ENCODE measurements at places on chromosomes 3 and 15.

GRCh38 chr3:22939349-22939748 lies 263.8 kb upstream of the UBE2E2 start:
- no peak for DNase-seq

DNA sequence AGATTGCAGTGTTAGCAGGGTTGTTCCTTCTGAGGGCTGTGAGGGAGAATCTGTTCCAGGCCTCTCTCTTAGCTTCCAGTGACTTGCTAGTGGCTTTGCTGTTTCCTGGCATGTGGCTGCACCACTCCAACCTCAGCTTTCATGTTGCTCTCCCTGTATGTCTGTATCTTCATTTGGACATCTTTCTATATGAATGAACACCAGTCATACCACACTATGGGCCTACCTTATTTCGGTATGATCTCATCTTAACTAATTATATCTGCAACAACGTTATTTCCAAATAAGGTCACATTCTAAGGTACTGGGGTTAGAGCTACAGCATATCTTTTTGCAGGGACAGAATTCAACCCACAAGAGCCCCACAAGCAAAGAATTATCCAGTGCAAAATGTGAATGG lies 356.7 kb upstream of the UMPS start:
- no peak for DNase-seq

GRCh38 chr3:61417352-61417751 lies 144.0 kb upstream of the PTPRG start:
- DNase-seq: no peak

- DNase-seq: no peak
Observed at GRCh38 chr3:186869253-186870100, 27.0 kb downstream of the ADIPOQ start.

- DNase-seq: peak; percentile 69
Observed at GRCh38 chr15:90814191-90814821, 54.1 kb upstream of the FURIN start.

GRCh38 chr15:68572309-68572708 lies 6.5 kb upstream of the CORO2B start:
- DNase-seq: no peak

- DNase-seq: no peak
Observed at GRCh38 chr3:177249203-177249602, 51.9 kb upstream of the TBL1XR1 start.

GRCh38 chr3:194804796-194805195 lies 119.1 kb downstream of the FAM43A start:
- DNase-seq: no peak

DNA sequence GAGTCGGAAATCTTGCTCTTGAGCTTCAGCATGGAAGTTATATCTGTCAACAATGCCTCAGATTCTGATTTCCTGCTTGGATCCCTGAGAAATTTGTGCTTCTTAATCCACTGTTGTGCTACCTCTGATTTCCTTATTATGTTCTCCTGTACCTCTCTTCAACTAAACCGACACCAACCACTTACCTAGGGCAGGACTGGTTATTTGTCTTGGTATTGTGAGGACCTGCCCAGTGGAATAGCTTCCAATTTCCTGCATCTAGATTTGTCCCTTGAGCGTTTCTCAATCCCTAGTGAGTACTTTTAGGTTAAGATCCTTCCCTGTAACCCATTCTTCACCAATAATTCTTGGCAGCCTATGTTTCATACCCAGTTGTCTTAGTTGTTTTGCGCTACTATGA lies 720.5 kb upstream of the ZNF385D start:
- DNase-seq: no peak

- peak; percentile 94 for DNase-seq
Observed at GRCh38 chr15:68930268-68931022, at the start of gene SPESP1. Gene SPESP1, plus strand, starts transcription at chr15:68930525. Its CDS starts 129 bp downstream, at chr15:68930654.

DNA sequence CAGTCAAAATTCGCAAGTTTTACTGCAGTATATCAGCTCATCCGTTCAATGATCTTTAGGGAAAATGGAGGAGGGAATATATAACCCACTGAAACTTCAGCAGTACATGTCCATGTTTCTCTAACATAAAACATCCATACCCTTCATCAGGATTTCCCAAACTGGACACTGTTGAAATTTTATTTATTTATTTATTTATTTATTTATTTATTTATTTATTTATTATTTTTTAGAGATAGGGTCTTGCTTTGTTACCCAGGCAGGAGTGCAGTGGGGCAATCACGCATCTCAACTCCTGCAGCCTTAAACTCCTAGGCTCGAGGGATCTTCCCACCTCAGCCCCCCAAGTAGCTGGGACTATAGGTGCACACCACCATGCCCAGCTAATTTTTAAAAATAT lies 14.8 kb upstream of the HLTF start:
- DNase-seq: no peak

DNA sequence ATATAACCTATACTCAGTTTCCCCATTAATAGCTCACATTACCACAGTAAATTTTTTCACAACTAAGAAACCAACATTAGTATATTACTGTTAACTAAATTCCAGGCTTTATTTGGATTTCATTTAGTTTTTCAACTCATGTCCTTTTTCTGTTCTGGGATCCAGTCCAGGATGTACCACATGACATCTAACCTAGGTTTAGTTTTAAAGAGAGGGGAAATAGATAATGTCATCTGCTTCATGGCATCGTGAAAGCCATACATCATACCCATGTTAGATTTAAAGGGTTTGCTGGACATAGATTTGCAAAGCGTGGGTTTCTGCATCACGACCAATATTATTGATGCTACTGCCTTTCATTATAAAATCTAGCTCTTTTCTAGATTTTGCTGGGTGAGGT lies 33.2 kb upstream of the RPP14 start:
- no peak for DNase-seq

DNA sequence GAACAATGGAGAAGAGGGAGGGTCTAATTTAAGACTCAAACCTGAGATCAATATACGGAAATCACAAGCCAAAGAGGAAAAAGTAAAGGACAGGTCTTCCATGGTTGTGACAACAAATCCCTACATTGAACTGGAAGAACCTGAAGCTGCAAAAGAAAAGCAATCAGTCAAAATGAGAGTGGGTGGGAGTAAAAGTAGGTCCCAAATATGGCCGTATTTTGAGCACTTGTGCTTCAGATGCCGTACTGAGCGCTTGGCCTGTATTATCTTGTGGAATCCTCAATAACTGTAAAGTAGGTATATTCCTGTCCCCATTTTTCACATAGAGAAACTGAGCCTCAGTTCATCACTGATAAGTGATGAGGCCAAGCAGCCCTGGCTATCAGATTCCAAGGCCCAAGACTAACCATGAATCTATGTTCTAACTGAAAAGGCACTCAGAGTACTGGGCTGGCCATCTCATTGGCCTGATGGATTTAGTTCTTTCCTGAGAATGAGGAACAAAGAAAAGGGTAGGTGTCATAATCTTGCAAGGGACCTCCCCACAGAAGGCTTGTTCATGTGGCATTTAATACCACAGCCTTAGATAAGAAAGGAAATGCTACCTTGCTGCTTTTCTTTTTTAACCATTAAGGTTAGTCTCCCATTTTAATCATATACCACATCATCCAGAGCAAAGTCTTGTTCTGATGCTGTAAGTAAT lies 52.5 kb downstream of the LRRN1 start:
- no peak for DNase-seq

DNA sequence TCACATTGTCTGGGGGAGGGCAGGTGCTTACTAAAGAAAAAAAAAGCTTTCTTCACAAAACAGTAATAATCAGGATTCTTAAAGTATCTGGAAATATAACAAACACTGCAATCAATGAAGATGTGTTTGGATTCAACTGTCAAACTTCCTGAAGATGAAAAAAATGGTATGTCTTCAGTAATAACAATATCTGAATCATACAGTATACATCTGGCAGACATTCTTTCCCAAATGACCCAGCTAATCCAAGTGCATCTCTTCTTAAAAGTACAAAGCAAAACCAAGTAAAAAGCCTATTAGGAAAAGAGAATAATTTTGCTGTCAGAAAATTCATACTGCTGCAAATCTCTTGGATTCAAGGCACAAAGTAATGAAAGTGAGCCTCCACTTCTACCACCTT lies 145.0 kb upstream of the MCTP2 start:
- no peak for DNase-seq

DNA sequence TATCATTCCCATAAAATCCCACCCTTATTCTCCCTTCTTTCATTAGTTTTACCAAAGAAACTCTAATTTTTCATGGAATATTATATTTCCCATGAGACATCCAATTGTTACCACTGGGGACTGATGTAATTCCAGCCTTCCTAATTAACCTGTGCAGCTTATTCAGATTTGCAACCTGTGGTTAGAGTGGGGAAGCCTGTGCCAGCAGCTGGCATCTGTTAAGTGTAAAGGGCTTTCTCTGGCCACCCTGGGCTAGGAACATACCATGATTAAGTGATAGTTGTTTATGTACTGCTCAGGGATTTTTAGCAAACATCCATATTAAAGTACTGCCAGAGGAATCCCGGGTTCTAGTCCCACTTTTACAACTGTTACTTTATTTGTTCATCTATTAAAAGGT lies 78.2 kb downstream of the TPRG1 start:
- DNase-seq: no peak

DNA sequence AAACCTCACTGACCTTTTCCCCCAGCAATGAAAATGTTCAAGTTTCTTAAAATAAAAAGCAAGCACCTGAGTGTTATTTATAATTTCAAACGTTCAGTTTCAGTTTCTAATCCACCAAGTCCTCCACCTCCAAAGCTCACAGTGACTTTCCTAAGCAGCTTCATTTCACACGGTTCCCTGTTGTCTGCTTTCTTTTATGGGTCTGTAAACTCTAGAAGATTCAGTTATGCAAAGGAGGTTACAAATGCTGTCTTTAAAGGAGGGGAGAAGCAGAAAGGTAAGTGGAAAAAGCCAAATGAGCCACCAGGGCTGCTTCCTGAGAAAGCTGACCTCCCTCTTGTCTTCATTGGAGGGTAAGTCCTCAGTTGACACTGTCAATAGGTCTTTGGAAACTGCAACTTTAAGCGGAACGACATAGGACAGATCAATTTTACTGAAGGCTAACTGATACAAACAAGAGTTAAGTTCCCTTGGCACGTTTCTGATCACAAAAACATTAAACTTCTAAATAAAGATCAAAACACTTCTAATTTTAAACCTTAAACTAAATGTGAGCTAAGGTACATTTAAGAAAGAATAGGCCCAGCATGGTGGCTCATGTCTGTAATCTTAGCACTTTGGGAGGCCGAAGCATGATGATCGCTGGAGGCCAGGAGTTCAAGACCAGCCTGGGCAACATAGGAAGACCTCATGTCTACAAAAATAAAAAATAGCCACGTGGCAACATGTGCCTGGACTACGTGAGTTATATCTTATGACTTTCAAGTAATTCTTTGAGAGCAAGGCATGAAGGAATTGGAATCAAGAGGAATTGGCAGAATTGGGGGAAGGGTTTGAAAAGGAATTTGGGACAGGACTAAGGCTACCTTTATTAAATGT lies 151.9 kb upstream of the UBE2E1 start:
- no peak for DNase-seq

Measured in RWPE2 (cell line).